ENCODE measurements at places on chromosomes 4 and X.

DNA sequence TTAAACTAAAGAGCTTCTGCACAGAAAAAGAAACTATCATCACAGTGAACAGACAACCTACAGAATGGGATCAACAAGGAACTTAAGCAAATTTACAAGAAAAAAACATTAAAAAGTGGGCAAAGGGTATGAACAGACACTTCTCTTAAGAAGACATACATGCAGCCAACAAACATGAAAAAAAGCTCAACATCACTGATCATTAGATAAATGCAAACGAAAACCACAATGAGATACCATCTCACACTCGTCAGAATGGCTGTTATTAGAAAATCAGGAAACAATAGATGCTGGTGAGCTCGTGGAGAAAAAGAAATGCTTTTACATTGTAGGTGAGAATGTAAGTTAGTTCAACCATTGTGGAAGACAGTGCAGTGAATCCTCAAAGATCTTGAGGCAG is 27.8 kb downstream of the PAPSS1 start:
- DNase-seq, result peak; percentile 22

DNA sequence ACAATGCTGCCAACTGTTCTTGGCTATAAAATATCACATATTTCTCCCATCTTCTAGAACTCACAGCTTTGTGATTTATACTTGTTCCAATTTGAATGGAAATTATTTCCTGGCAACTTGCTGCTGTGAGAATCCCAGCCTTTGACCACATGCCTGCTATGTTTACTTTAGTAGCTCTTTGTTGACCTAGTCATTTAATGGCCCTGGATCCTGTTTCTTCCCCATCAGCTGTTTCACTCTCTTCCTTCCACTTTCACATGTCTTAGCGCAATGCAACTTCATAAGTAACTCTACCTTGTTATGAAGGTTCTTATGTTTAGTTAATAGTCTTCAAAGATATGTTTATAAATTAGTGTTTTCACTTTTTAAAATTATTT is 1973.6 kb upstream of the AGA start:
- DNase-seq, result no peak

- no peak for DNase-seq
Measured at GRCh38 chrX:31658360-31658759, 586.5 kb upstream of the FTHL17 start.

DNA sequence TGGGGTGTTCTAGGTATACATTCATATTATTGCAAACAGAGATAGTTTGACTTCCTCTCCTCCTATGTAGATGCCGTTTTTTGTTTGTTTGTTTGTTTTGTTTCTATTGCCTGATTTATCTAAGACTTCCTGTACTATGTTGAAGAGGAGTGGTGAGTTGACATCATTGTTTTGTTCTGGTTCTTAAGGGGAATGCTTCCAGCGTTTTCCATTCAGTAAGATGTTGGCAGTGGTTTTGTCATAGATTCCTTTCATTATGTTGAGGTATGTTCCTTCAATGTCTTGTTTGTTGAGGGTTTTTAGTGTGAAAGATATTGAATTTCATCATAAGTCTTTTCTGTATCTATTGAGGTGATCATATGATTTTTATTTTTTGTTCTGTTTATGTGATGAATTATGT is 401.6 kb upstream of the EPHA5 start:
- DNase-seq, result no peak
